ENCODE measurements at places on chromosomes 1 and 21. TPM values are rescaled to one million over a fixed set of nuclear protein-coding genes. Genes with fewer than 3 reads are reported as not detected.

Gene OR2T6
- not detected for total RNA-seq

Gene MRAP
- total RNA-seq: not detected

Gene MMEL1
- total RNA-seq: 0.58 TPM

Gene TTC34
- total RNA-seq: 1.1 TPM

Gene PGBD5
- total RNA-seq: not detected

Gene DENND2C
- 0.35 TPM for total RNA-seq

Gene NVL
- total RNA-seq: 47.7 TPM

Gene LAMC1
- 0.40 TPM for total RNA-seq

Gene KRTAP7-1
- total RNA-seq: not detected

Gene CNR2
- total RNA-seq: 0.47 TPM

Gene FCRL1
- total RNA-seq: not detected

Gene DCST1
- not detected for total RNA-seq

Gene S100A10
- total RNA-seq: 333 TPM

All from activated CD8-positive, alpha-beta memory T cell treated with anti-CD3 and anti-CD28 coated beads, Interleukin-2, amount 10 ng/mL, durations not matched to agents 7 days and 5 days (primary cell).